ENCODE measurements at places on chromosomes 6 and 20.

- DNase-seq = no peak
Measured at GRCh38 chr6:130604841-130605399, 222.3 kb upstream of the SMLR1 start.

DNA sequence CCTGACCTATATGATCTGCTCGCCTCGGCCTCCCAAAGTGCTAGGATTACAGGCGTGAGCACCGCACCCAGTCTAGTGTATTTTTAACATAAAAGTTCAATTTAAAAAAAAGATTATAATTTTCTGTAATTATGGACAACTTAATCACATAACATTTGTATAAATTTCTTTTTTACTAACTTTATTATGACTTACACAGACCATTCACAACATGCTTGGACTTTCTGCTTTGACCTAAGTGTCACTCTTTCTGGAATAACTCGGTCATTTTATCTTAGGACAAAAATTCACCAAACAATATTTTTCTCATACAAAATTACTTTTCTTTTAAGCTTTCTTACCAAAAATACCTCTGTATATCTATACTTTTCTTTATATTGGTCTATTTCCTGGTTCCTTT, 15.4 kb upstream of the IL22RA2 start:
- DNase-seq = no peak

GRCh38 chr6:151081656-151082055, 158.1 kb upstream of the AKAP12 start:
- no peak for DNase-seq

GRCh38 chr6:2184700-2185455, 60.5 kb downstream of the GMDS start:
- peak; percentile 57 for DNase-seq

- no peak for DNase-seq
Measured at GRCh38 chr20:19405958-19406357, 193.5 kb downstream of the SLC24A3 start.

DNA sequence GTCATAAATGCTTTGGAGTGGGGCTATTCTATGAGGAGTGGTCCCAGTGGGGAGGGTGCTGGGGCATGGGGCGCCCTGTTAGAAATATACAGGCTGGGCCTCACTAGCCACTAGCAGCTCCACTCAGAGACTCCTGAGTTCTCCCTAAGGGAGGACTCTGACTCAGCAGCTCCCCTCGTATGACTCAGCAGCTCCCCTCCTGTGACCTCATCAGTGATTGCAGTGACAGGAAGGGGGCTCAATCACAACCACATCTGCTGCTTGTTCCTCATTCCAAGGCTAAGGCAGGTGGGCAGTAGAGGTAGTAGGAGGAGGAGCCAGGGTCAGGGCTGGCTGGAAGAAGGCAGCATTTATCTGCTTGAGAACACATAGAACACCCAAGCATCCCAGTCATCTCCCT, 73.7 kb downstream of the PRND start:
- peak; percentile 54 for DNase-seq

DNA sequence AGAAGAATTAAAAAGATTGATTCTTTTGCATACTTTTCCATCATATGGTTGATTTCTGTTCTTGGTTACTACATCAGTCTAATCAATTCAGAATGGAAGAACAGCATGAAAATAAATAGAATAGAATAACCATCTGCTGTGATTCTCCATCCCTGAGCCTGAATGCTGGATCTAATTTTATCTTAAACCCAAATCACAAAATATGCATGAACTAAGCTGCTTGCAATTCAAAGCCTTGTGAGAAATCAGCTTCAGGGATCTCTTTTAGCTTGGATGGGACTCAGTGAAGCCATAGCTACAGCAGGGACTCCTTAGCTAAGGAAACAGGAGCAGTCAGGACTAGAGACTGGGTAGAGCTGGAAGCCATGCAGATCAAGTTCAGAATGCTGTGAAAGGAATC, 74.1 kb downstream of the TPBG start:
- no peak for DNase-seq

- peak; percentile 52 for DNase-seq
Measured at GRCh38 chr20:20024942-20025341, 7.8 kb downstream of the NAA20 start.

- no peak for DNase-seq
Measured at GRCh38 chr6:152532556-152533422, 104.4 kb downstream of the SYNE1 start.

DNA sequence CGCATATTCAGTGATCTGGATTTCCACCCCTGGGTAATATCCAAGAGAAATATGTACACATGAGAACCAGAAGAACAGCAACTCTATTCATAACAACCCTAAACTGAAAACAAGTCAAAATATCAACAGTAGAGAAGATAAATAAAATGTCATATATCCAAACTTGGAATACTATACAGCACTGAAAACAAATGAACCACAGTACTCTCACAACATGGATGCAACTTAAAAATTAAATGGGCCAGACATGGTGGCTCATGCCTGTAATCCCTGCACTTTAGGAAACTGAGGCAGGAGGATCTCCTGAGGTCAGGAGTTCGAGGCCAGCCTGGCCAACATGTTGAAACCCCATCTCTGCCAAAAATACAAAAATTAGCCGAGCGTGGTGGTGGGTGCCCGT, 16.5 kb upstream of the ATXN1 start:
- no peak for DNase-seq

DNA sequence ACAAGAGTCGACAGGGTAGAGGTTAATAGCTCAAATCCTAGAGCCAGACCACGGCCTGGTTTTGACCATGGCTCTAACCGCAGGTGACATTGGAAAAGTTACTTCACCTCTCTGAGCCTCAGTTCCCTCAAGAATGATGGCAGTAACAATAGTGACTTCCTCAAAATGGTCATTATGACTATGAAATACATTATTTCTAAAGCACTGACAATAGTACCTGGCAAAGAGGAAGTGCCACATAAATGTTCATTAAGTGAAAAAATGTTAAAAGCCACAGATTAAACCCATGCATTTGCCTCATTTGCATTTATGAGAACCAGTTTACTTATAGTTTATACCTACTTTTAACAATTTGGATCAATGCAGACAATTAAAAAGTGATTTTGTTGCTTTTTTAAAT, 12.3 kb downstream of the BTBD3 start:
- no peak for DNase-seq

GRCh38 chr6:25351485-25351884, 72.3 kb downstream of the CARMIL1 start:
- no peak for DNase-seq

DNA sequence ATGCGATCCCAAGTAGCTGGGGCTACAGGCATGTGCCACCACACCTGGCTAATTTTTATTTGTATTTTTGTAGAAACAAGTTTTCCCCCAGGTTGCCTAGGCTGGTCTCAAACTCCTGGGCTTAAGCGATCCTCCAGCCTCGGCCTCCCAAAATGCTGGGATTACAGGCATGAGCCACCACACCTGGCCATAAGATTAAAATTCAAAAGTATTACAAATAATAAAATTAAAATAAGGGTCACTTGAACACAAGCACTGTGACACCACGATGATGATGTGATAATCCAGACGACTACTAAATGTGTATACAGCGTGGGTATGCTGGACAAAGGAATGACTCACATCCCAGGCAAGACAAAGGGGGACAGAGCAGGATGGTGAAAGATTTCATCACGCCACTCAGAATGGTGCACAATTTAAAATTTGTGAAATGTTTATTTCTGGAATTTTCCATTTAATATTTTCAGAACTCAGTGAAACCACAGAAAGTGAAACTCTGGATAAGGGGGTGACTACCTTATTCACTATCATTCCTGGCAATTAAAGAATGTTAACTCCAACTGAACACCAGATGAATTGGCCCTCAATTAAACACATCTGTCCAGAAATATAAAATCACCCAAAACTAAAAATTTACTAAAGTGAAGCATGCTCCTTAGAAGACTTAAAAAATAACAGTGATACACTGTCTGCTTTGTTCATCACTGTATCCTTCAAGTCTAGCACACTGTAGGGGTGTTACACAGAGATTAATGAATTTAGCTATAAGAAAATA, 13.1 kb downstream of the B4GALT5 start:
- peak; percentile 65 for DNase-seq

- DNase-seq = peak; percentile 82
Measured at GRCh38 chr6:27091661-27092315, 155.7 kb upstream of the PRSS16 start.

GRCh38 chr6:20461576-20461975, 59.9 kb downstream of the E2F3 start:
- no peak for DNase-seq

DNA sequence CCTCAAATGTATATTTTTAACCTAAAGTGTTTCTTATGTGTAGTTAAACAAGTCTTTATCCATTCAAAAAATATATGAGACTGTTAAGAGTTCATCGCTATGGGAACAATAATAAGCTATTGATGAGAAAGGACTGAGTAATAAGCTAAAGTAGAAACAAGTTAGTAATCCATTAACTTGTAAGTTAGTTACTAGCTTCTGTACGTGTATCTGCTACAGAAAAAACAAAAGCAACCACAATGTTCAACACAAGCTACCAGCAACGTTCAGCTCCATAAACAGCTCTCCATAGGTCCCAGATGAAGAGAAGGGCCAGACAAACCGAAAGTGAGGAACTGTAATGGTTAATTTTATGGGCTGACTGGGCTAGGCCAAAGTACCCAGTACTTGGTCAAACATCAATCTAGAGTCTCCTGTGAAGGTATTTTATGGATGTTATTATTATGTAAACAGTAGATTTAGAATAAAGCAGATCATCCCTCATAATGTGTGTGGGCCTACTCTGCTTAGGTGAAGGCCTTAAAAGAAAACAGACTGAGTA, 33.8 kb upstream of the FAM135A start:
- DNase-seq = no peak

- no peak for DNase-seq
Measured at GRCh38 chr6:137801352-137802114, 65.5 kb upstream of the TNFAIP3 start.

DNA sequence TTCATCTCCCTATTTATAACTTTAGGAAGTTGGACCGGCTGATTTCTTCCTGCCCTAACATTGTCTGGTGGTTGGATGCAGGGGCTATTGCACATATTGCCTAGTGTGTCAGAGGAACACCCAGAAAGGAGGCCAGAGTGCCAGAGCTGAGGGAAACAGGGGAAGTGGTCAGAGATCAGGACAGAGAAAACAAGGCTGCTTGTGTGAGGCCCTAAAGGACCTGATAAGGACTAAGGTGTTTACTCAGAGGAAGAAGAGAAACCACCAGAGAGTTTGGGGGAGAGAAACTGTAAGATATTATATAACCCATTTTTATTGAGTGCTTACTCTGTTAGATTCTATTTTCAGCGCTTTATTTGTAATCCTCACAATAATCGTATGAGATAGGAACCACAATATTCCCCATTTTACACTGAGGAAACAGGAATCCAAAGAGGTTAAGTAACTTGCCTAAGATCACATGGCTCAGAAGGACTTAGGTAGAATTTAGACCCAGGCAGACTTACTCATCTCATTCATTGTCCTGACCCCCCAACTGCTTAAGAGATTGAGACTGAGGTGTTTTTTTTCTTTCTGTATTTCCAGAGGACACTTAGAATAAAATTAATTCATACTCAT, 54.0 kb upstream of the REV3L start:
- DNase-seq = no peak

GRCh38 chr6:33492093-33492492, 37.7 kb downstream of the ZBTB9 start:
- DNase-seq = no peak

- DNase-seq = peak; percentile 13
Measured at GRCh38 chr20:44650771-44651433, 597 bp downstream of the ADA start.

GRCh38 chr20:49275636-49276035, 2.2 kb downstream of the ZNFX1 start:
- peak; percentile 60 for DNase-seq

GRCh38 chr6:73225396-73225795, at the start of gene KHDC1L:
Gene KHDC1L, minus strand, starts transcription at chr6:73225496. Its CDS starts 88 bp downstream, at chr6:73225408.
- DNase-seq = no peak

GRCh38 chr20:36777576-36777975, 4.0 kb upstream of the DSN1 start:
- no peak for DNase-seq

DNA sequence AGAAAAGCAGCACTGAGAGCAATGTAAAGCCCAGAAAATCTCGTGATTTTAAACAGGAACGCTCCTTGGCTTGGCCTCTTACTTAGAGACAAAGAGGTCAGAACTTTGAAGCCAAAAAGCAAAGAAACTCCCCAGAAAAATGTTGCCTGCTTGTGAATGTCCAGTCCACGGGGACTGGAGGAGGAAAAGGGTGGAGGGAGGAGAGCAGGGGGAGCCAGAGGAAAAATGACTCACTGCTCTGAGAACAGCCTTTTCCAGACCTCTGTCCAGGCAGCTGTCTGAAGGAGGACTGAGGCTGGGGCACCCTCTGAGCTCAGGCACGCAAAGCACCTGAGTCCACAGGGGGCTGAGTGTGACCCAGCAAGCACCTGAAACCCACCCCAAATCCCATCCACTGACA, 64.7 kb downstream of the TRAM2 start:
- DNase-seq = peak; percentile 89

GRCh38 chr6:37019065-37019450, 13.6 kb downstream of the FGD2 start:
- peak; percentile 65 for DNase-seq

- no peak for DNase-seq
Measured at GRCh38 chr6:64482631-64483030, 847.0 kb downstream of the PHF3 start.

- DNase-seq = peak; percentile 91
Measured at GRCh38 chr20:46959081-46959692, 64.5 kb downstream of the EYA2 start.

DNA sequence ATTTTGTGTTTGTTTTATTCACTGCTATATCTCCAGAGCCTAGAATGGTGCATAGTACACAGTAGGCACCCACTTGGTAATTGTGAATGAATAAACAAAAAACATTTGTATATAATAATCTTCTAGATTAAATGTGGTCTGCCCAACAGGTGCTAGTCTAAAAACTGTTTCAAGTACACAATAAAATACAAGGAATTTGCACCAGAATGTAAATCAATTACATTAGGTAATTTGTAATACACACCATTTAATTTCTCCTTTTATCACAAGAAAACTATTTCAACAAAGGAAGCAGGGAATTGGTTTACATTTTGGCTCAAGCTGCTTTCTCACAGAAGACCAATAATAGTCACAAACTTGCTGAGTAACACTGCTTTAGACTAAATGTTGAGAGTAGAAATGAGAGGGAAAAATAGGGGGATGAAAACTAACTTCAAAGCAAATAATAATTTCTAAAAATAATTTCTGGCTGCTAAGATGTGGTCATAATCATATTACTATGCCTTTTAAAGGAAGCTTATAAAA, 22.1 kb downstream of the RUNX2 start:
- no peak for DNase-seq

GRCh38 chr6:146840641-146841040, 241.9 kb downstream of the ADGB start:
- no peak for DNase-seq

GRCh38 chr6:82144852-82145340, 102.6 kb downstream of the IBTK start:
- peak; percentile 89 for DNase-seq

All from astrocyte of the hippocampus (primary cell).